ENCODE measurements at places on chromosomes 5 and 9.

- no peak for DNase-seq
These were observed 83.0 kb downstream of the OXCT1 start for GRCh38 chr5:41787265-41787664.

GRCh38 chr5:135467051-135467625, 15.0 kb upstream of the TIFAB start:
- DNase-seq: no peak

DNA sequence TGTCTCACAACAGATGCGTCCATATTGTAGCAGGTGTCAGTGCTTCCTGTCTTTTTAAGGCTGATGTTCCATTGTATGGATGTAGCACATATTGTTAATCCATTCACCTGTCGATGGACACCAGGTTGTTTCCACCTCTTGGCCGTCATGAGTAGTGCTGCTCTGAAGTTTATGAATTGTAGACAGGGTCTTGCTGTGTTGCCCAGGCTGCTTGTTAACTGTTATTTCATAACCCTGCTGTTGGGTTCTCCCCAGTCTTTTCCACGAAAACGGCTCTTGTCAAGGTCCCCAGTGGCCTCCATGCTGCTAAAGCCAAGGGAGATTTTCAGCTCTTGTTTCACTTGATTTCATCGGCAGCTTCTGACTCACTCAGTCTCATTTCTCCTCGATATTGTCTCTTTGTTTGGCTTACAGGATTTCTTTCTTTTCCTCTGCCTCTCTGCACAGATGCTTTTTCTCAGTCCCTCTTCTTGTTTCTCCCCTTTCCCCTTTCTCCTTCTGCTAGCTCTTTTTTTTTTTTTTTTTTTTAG, 12.1 kb upstream of the PSD2 start:
- no peak for DNase-seq

DNA sequence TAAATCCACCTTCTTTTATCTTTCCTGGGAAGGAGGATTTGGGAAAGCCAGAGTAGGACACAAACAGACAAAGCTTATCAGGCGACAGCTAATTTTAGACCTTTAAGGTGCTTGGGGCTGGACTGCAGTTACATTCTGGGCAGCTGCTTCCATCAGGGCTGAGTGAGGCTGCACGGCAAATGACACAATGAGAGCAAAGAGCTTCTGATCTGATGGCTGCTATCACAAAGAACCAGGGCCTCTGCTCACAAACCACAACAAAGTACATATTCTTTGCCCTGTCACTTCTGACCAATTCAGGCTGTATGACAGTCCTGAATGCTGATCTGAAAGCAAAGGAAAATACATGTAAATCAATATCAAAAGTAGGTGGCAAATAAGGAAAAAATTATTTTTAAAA, 93.1 kb downstream of the MRPS27 start:
- no peak for DNase-seq

DNA sequence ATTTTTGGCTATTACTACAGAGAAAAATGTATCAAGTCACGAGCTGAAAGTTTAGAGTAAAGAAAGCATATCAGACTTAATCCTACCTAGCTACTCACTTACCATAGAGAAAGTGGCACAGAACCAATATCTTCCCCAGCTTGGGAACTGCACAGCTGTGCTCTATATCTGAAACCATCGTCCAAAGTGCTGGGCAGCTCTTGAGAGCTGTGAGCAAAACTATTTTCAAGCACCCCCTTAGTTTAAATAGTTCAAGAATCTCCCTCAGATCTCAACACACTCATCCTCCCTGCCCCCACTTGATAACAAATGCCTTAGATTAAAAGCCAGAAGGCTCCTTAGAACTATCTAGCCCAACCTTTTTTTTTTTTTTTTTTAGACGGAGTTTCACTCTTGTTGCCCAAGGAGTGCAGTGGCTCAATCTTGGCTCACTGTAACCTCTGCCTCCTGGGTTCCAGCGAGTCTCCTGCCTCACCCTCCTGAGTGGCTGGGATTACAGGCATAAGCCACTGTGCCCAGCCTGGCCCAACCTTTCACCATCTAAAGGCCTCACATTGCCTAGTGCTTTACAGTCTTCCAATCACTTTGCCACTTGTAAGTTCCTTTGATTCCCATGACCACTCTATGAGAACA, 94.2 kb upstream of the APC start:
- no peak for DNase-seq

DNA sequence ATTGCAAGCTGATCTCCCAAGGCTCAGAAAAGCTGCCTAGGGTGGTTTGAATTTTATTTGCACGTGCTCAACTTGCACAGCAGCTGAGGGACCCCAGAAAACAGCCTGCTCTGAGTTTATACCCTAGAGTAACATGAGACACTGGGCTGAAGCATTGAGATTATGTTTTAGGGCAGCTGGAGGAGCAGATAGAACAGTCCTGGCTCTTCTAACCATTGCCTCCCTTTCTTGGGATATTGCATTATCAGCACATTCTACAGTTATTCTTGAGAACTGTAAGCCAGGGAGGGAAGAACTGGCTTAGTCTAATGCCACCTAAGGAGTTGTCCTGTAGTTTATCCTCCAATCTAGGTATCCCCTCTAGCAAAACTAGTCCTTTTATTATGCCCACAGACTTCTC, 10.3 kb downstream of the SMC2 start:
- no peak for DNase-seq

DNA sequence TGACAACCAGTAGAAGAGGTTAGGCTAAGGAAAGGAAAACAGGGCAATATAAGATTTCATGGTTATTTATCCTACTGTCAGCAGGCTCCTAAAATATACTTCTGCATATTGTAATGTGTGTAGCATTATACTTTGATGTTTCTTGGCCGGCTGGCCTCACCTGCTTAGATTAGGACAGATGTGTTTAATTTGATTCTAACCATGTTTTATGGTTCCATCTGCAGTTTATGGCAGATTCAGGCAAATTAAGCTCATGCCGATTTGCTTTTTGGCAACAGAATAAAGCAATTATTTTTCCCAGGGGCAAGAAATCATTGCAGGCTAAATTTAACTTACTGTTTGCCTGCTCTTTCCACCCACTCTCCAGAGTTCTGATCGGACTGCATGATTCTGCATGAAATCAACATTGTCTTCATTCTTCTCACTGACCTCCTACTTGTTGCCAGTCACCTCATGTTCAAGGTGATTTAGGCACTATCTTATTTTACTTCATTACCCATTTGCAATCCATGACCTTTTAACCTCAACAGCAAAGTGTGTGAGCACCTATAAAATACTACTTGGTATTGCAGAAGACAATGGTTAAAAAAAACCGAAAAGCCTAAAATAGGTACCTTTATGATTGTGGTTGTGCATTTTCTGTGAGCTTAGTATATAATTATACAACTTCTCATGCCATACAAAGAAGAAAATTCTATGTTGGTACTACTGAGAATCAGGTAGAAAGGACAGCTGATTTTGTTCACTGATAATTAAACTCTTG, 125.2 kb downstream of the EDIL3 start:
- DNase-seq: no peak

- peak; percentile 35 for DNase-seq
These were observed 45.3 kb downstream of the FBXW11 start for GRCh38 chr5:171961117-171961516.

DNA sequence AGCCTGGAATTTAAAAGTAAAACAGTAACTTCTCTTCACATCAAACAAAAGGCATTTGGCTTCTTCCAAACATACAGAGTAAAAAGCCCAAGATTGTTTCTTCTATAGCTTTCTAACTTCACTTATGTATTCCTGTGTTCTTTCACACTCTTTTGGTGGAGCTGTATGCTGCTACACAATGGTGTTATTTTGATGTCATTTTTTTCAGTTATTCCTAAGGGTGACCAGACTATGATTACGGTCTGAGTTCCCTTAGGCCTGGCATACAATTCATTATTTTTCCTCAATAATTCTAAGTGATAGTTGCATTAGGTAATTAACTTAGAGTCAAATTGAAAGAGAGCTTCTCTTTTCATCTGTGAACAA, 66.3 kb upstream of the IL7R start:
- no peak for DNase-seq

- no peak for DNase-seq
These were observed 30.2 kb downstream of the ITGA2 start for GRCh38 chr5:53019320-53019719.

DNA sequence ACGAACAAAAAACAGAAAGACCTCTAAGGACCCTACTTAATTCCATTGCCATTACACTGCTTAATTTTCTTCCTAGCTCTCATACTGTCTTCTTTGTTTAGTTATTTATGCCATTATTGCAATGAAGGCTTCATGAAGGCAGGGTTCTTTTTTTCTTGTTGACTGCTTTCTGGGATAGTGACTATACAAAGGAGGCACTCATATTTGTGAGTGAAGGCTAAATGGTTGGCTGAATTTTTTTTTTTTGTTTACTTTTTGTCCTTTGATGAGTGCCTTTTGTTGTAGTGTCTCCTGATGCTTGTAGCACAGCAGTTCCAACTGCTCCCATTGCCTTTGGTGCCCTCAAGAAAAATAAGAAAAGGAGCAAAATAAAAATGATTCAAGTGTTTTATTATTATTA, 17.8 kb downstream of the CTNNA1 start:
- no peak for DNase-seq

DNA sequence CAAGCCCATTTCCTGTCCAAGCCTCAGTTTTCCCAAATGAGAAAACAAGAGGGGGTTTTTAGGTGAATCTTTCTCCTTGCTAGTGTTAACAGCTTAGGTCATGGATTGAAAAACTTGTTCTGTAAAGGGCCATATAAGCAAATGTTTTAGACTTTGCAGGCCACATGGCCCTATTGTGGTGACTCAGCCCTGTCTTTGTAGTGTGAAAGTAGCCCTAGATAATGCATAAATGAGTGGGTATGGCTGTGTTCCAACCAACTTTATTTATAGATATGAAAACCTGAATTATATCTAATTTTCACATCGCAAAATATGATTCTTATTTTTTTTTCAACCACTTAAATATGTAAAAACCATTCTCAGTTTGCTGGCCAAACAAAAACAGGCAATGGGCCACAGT, 6.9 kb upstream of the BARX1 start:
- DNase-seq: no peak

- DNase-seq: no peak
These were observed 66.9 kb downstream of the ZCCHC7 start for GRCh38 chr9:37187292-37187691.

Measured in activated T-cell treated with anti-CD3 and anti-CD28 coated beads, Interleukin-2, amount 50 U/mL, for 72 hours (primary cell).